ENCODE measurements at places on chromosomes 6 and 20. TPM values are rescaled to one million over a fixed set of nuclear protein-coding genes. Genes with fewer than 3 reads are reported as not detected.

FOXQ1 gene
- polyA plus RNA-seq, result 8.7 TPM

HACE1 gene
- 6.4 TPM for polyA plus RNA-seq

TMEM217 gene
- 2.6 TPM for polyA plus RNA-seq

PNLDC1 gene
- polyA plus RNA-seq, result 0.02 TPM

IL17F gene
- 0.16 TPM for polyA plus RNA-seq

STMN3 gene
- 6.1 TPM for polyA plus RNA-seq

TREM1 gene
- 0.43 TPM for polyA plus RNA-seq

DOP1A gene
- 6.0 TPM for polyA plus RNA-seq

FAM209B gene
- polyA plus RNA-seq, result 0.43 TPM

MAP1LC3A gene
- polyA plus RNA-seq, result 28.7 TPM

LINC00237 gene
- not detected for polyA plus RNA-seq

WFDC5 gene
- 6.4 TPM for polyA plus RNA-seq

HLA-DQB1 gene
- 16.5 TPM for polyA plus RNA-seq

BMP7 gene
- 17.6 TPM for polyA plus RNA-seq

MCCD1 gene
- not detected for polyA plus RNA-seq

SLC4A11 gene
- 19.8 TPM for polyA plus RNA-seq

KCNK16 gene
- not detected for polyA plus RNA-seq

ABHD12 gene
- 42.3 TPM for polyA plus RNA-seq

TAPBP gene
- polyA plus RNA-seq, result 20.1 TPM

PARD6B gene
- 6.5 TPM for polyA plus RNA-seq

MDFI gene
- 57.2 TPM for polyA plus RNA-seq

All from esophagus (tissue), 2 donors.